ENCODE measurements at places on chromosomes 2 and 18. TPM values are rescaled to one million over a fixed set of nuclear protein-coding genes. Genes with fewer than 3 reads are reported as not detected.

Gene RNU2-63P
- total RNA-seq, result not detected

Gene PCARE
- total RNA-seq, result not detected

Gene ADCYAP1
- not detected for total RNA-seq

Gene ANKRD29
- total RNA-seq, result 9.7 TPM

Gene LOXHD1
- not detected for total RNA-seq

Gene NOL4
- not detected for total RNA-seq

Gene USP37
- total RNA-seq, result 5.9 TPM

Gene SP140L
- total RNA-seq, result 3.7 TPM

Gene COL4A4
- 1.2 TPM for total RNA-seq
